ENCODE measurements at places on chromosomes 2 and 18. TPM values are rescaled to one million over a fixed set of nuclear protein-coding genes. Genes with fewer than 3 reads are reported as not detected.

The EGR4 gene
- not detected for total RNA-seq

- no peak overlapping the region for H3K27ac ChIP-seq
- no peak for DNase-seq
- H3K4me3 ChIP-seq, result no peak overlapping the region
- H3K27me3 ChIP-seq, result peaks cover 3% of the 10 kb centered on the region
- H3K36me3 ChIP-seq, result no peaks in the 10 kb centered on the region
These were observed 181.9 kb upstream of the MEIS1 start for GRCh38 chr2:66253066-66253465.

DNA sequence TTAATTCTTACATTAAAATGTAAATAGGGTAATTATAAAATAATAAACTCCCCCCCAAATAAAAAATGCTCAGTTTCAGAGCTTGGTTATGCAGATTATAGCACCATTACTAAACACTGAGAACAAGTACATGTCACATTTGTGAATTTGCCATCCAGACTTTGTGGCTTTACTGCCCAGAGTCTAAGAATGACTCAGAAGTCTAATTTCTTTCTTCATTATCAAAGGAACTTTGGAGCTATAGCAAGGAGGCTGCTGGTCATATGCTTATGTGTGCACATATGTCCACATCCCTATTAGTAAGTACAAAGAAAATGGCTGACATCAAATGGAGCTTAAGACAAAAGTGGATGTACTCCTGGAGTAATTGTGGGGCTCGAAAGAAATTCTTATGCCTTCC, 248.5 kb upstream of the SESTD1 start:
- no peaks in the 10 kb centered on the region for H3K36me3 ChIP-seq
- no peaks in the 10 kb centered on the region for H3K4me1 ChIP-seq
- no peaks in the 10 kb centered on the region for H3K27me3 ChIP-seq
- DNase-seq, result no peak
- H3K27ac ChIP-seq, result no peak overlapping the region

DNA sequence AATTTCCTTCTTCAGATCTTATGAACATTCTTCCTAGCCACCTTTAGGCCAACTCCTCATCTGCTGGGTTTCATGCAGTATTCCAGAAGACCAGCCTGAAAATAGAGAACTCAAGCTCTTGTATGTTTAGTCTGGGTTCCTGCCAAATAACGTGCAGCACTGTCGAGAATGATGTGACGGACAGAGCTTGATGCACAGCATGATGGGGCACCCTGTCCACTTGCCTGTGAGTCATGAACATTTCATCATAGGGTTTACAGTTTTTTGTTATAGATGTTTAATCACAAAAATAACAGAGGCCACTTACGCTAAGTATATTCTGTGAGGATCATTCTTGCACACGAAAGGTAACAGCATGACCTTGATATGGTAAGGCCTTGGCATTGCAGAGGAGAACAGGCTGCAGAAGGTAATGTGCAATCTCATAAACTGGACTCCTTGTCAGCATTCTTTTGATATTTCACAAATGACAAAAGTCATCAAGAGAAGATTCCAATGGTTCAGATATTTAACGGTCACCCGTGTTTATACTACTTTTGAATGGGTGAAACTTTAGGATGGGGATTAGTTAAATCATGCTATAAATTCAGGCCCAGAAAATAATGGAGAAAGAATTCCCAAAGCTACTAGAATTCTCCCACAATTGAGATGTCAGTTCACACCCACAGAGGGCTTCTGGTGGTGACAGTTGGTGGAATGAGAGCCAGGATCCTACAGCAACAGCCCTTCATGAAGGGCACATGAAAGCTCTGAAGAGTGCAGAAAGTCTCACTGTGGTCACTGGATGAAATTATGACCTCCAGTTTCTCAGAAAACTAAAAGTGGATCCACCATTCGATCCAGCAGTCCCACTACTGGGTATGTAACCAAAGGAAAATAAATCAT, 396.1 kb upstream of the RAB12 start:
- no peak for DNase-seq
- H3K36me3 ChIP-seq, result no peaks in the 10 kb centered on the region
- H3K4me1 ChIP-seq, result no peaks in the 10 kb centered on the region
- no peak overlapping the region for H3K27ac ChIP-seq
- no peak overlapping the region for H3K4me3 ChIP-seq

The IL37 gene
- not detected for total RNA-seq

- H3K27me3 ChIP-seq, result no peaks in the 10 kb centered on the region
- no peaks in the 10 kb centered on the region for H3K36me3 ChIP-seq
- H3K4me3 ChIP-seq, result no peak overlapping the region
- H3K27ac ChIP-seq, result no peak overlapping the region
These were observed 221.6 kb downstream of the MYCN start for GRCh38 chr2:16161768-16162490.

GRCh38 chr2:24978661-24979060, 6.9 kb upstream of the DNAJC27 start:
- H3K4me1 ChIP-seq, result peaks cover 7% of the 10 kb centered on the region
- H3K27ac ChIP-seq, result no peak overlapping the region
- DNase-seq, result no peak
- H3K4me3 ChIP-seq, result no peak overlapping the region
- peaks cover 8% of the 10 kb centered on the region for H3K36me3 ChIP-seq
- H3K27me3 ChIP-seq, result no peaks in the 10 kb centered on the region

The LCT gene
- total RNA-seq, result 0.19 TPM

DNA sequence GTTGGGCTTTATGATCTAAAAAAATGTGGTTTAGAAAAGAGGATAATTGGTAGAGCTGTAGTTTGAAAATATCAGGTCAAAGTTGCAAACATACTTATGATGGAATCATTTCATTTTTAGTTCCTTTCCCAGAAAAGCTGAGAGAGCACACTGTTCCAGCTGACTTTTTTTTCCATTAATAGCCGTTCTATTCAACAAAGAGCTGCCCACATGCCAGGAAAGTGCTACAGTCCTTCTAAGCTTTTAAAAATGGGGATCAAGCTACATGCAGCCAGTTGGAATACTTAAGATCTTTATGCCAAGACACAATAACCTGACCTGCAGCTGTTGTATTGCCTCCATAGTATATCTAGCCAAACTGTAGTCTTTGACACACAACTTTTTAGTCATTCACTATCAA, 111.5 kb downstream of the GALNT3 start:
- DNase-seq, result no peak
- no peaks in the 10 kb centered on the region for H3K4me1 ChIP-seq
- no peaks in the 10 kb centered on the region for H3K36me3 ChIP-seq
- H3K27ac ChIP-seq, result peak overlapping the region; percentile 58

GRCh38 chr2:213723707-213724106, 439.4 kb downstream of the SPAG16 start:
- no peak for DNase-seq
- no peaks in the 10 kb centered on the region for H3K4me1 ChIP-seq
- H3K27ac ChIP-seq, result no peak overlapping the region
- H3K4me3 ChIP-seq, result no peak overlapping the region
- no peaks in the 10 kb centered on the region for H3K27me3 ChIP-seq
- H3K36me3 ChIP-seq, result no peaks in the 10 kb centered on the region

DNA sequence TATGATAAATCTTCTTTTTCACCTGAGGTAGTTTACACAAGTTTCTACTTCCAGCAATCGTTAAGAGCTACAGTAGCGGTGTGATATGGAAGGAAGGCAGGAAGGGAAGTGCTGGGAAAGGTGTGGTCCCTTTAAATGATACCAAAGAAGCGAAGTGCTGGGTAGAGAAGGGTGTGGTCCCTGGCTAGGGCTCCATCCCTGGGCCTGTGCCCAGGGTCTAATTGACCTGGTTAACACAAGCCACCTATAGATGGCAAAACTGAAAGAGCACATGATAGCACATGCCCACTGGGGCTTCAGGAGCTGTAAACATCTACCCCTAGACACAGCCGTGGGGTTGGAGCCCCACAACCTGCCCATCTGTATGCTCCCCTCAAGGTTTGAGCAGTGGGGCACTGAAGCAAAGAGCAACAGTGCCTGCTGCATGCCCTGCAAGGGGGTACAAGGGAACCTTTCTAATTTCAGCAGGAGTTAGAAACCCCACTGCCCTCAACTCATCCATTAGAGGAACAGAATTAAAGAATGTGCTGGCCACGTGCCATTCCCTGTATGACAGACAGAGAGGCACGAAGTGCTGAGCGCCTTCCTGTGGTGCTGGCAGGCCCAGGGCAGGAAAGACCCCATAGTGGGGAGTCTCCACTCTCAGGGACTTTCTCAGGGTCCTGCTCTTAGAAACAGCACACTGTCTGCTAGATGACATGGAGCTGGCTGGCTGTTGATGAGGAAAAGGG, 153.1 kb upstream of the LMAN1 start:
- H3K27ac ChIP-seq, result no peak overlapping the region
- no peaks in the 10 kb centered on the region for H3K36me3 ChIP-seq
- H3K27me3 ChIP-seq, result peaks cover 4% of the 10 kb centered on the region
- no peaks in the 10 kb centered on the region for H3K4me1 ChIP-seq

DNA sequence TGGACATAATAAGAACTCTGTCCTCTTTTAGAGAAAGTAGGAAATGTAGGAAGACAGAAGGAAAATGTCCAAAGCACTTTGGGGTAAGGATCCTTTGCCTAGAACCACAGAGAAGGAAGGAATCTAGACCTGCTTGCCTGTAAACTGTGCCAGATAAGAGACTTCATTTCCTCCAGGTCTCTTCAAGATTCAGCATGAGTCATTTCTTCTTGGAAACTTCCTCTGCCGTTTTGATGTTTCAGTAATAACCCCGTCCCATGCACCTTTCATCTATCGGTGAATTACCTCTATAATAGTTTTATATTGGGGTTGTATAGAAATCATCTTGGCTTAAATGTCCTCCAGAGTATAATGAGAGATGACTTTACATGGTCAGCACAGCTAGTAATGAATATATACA, 63.2 kb upstream of the LRATD1 start:
- DNase-seq, result no peak
- H3K27me3 ChIP-seq, result no peaks in the 10 kb centered on the region
- no peaks in the 10 kb centered on the region for H3K4me1 ChIP-seq
- H3K36me3 ChIP-seq, result no peaks in the 10 kb centered on the region
- H3K27ac ChIP-seq, result no peak overlapping the region

DNA sequence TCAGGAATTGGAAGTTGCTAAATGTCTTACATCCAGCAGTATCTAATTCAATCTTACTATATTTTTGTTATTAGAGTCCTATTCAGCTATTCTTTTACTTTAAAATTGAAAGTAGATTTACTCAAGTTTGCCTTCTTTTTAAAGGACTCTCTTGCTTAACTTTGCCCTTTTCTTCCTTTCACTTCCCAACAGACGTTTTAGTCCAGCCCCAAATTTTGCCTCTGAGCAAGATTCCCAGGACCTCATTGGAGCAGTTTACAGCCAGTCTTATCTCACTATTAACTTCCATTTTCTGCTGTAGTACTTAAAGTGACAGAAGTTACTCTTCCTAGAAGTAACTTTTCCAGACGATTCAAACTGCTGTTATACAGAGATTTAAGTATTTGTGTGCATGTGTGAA, 1.7 kb upstream of the PRKD3 start:
- H3K4me3 ChIP-seq, result no peak overlapping the region
- no peak overlapping the region for H3K27ac ChIP-seq
- H3K27me3 ChIP-seq, result no peaks in the 10 kb centered on the region
- H3K4me1 ChIP-seq, result peaks cover 16% of the 10 kb centered on the region
- H3K36me3 ChIP-seq, result no peaks in the 10 kb centered on the region
- DNase-seq, result no peak

- H3K27me3 ChIP-seq, result no peaks in the 10 kb centered on the region
- H3K4me1 ChIP-seq, result no peaks in the 10 kb centered on the region
- no peak for DNase-seq
- H3K4me3 ChIP-seq, result no peak overlapping the region
- no peaks in the 10 kb centered on the region for H3K36me3 ChIP-seq
- H3K27ac ChIP-seq, result no peak overlapping the region
These were observed 382.3 kb upstream of the CRIM1 start for GRCh38 chr2:35973132-35973736.

DNA sequence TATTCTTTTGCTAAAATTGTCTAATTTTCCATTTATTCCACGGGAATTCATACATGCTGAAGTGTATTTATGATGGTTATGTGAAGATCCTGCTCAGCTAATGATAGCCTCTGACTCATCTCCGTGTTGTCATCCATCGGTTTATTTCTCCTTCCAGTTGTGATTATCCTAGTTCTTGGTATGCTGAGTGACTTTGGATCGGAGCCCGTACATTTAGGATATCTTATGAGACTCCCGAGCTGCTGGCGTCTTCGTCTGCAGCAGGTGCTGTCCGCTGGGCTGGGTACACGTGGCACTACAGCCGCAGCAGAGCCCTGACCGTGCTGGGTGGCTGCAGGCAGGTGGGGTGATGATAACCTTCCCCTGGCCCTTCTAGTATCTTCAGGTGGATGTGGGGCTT, 40.1 kb upstream of the GALR1 start:
- no peaks in the 10 kb centered on the region for H3K36me3 ChIP-seq
- no peak for DNase-seq
- no peak overlapping the region for H3K4me3 ChIP-seq
- H3K4me1 ChIP-seq, result peaks cover 41% of the 10 kb centered on the region
- peak overlapping the region; percentile 82 for H3K27ac ChIP-seq

DNA sequence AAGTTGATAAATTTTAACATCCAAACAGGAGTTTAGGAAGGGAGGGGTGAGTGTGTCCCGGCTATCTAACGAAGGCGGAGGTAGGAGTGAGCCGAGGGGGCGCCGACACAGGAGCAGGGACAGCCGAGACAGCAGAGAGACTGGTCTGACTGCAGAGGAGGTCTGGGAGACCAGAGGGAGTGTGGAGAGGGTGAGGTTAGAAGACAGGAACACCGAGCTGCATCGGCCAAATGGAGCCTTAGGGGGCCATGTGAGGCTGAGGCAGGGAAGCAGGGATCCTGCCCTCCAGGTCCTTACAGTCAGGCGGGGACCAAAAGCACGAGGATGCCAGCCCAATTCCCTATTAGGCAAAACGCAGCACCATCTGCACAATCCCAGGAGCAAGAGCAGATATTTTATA, 67.0 kb downstream of the SFXN5 start:
- no peaks in the 10 kb centered on the region for H3K4me1 ChIP-seq
- H3K27ac ChIP-seq, result no peak overlapping the region
- H3K27me3 ChIP-seq, result no peaks in the 10 kb centered on the region
- DNase-seq, result peak; percentile 30

- H3K36me3 ChIP-seq, result no peaks in the 10 kb centered on the region
- peaks cover 8% of the 10 kb centered on the region for H3K4me1 ChIP-seq
- H3K27ac ChIP-seq, result peak overlapping the region; percentile 1
- peaks cover 5% of the 10 kb centered on the region for H3K27me3 ChIP-seq
These were observed 256.0 kb downstream of the TNS1 start for GRCh38 chr2:217746808-217747207.

DNA sequence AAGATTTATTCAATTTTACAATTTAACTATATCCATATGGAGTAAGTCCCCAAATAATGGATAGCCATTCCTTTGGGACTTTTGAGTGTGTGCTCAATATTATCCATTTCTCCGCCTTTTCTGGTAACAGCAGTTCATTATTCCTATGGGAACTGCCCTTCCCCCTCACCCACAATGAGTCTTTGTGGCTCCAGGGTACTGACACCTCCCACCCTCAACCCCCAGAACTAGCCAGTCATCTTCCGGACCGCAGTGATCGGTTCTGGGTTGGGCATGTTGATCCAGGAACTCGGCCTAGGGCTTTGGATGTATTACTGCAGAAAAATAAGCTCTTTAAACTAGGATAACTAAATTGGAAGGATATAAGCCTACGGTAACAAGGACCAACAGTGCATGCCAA, 45.4 kb upstream of the CCDC150 start:
- no peaks in the 10 kb centered on the region for H3K36me3 ChIP-seq
- H3K4me1 ChIP-seq, result no peaks in the 10 kb centered on the region
- no peak overlapping the region for H3K4me3 ChIP-seq
- H3K27ac ChIP-seq, result no peak overlapping the region
- H3K27me3 ChIP-seq, result no peaks in the 10 kb centered on the region
- DNase-seq, result no peak
